ENCODE measurements at places on chromosomes 3 and 15.

DNA sequence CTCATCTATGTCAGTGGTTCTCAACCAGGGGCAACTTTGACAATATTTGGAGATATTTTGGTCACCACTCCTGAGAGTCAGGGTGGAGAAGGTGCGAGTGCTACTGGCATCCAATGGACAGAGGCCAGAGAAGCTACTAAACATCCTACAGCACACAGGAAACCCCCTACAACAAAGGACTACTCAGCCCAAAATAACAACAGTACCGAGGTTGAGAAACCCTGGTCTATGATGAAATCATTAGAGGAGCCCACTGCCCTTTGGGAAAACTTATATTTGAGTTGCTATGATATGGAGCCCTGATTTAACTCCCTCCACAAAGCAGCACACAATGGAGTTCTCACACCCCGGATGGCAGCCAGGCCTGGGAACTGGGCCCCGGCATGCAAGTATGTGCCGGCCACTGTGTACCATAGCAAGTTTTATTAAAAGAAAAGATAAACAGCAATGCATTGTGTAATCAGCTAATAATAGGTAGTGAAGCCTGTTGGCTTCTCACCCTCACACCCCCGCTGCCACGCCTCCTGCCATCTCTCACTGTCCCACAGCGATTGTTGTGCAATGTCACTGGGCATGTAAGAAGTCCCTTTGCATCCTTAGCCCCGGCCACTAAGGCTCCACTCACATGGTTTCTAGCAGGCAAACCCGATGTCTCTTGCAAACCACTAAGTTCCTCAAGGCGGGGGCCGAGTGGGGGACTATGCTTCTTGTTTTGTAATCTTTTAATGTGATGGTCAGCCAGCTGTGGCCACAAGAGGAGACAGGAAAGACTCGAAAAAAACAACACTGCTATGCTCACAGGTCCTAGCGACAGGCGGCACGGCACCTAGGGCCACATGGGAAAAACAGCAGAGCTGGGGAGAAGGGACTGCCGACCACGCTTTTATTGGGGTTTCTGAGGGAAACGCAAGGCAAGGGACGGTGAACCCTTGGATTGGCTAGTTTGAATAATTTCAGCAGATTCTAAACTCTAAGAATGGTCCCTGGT lies 110.0 kb downstream of the AQP9 start:
- no peak for DNase-seq

- no peak for DNase-seq
Measured at GRCh38 chr15:29695489-29696167, 126.6 kb downstream of the TJP1 start.

DNA sequence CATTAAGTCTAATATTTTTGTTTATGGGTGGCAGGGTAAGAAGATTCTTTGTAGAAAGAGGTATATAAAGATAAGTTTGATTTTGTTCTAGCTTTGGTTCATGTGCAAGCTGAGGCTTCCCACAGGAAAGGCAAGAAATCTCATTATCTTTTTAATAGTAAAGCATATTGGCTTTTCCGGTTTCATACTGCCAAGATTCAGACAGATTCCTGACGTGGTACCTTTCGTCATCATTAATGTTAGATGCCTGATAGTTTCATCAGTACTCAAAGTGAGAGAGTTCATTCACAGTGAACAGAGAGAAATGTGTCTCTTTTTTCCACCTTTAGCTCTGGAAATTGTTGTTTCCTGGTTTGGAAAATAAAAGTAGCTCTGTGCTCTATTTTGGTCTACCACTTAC lies 16.5 kb downstream of the TPM1 start:
- no peak for DNase-seq

DNA sequence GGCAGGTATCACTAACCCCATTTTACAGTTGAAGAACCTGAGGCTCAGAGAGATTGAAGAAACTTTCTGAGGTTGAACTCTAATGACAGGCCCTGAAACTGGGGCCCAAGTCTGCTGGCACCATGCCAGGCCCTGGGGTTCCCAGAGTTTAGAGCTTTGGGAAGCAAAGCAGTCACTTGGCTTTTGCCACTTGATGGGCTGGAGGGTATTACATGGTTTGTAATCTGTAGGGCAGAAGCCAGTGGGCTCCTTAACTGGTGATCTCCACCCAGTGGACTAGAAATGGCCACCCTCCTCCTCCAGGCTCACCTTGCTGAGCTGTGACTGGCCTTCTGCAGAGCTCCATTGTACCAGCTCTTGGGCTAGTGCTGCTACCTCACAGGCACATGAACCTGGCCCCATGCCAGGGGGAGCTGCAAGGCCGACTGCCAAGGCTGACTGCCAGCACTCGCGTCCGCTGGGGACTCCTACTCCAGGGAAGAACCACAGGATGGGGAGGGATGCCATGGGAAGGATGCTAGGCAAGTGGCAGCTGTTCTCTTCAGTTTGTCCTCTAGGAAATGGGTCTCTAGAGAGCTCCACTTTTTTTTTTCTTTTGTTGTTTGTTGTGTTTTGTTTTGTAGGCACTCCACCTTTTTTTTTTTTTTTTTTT lies 104.8 kb downstream of the ETFA start:
- peak; percentile 7 for DNase-seq

- peak; percentile 5 for DNase-seq
Measured at GRCh38 chr15:63915873-63916771, 82.4 kb upstream of the HERC1 start.

- DNase-seq, result no peak
Measured at GRCh38 chr15:57284535-57284934, 91.8 kb upstream of the CGNL1 start.

Data from NCI-H146 (cell line).